Muscle of leg (tissue), 16 donors: ENCODE measurements at places on chromosomes 4 and X. TPM values are rescaled to one million over a fixed set of nuclear protein-coding genes. Genes with fewer than 3 reads are reported as not detected.

DNA sequence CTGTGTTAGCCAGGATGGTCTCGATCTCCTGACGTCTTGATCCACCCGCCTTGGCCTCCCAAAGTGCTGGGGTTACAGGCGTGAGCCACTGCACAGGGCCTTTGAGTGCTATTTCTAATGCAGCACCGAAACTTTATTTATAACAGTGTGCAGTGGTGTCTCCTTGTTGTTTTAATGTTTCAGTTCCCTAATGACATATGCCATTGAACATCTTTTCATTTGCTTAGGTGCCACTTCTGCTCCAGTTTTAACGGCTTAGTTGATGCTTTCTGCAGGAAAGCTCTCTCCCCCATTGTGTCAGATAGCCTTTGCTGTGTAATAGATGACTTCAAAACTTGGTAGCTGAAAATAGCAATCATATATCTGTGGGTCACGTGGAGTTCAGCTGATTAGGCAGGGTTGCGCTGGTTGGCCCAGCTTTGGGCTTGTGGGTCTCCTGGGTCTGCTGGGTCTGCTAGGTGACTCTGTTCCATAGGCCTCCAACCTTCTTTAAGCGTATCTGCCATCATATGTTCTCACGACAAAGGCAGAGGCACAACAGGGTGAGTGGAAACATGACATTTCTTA is 76.4 kb upstream of the SHISA3 start:
- no peak for DNase-seq
- no peaks in the 10 kb centered on the region for H3K4me1 ChIP-seq
- no peak overlapping the region for H3K4me3 ChIP-seq
- H3K27me3 ChIP-seq: no peaks in the 10 kb centered on the region
- no peaks in the 10 kb centered on the region for H3K36me3 ChIP-seq

DNA sequence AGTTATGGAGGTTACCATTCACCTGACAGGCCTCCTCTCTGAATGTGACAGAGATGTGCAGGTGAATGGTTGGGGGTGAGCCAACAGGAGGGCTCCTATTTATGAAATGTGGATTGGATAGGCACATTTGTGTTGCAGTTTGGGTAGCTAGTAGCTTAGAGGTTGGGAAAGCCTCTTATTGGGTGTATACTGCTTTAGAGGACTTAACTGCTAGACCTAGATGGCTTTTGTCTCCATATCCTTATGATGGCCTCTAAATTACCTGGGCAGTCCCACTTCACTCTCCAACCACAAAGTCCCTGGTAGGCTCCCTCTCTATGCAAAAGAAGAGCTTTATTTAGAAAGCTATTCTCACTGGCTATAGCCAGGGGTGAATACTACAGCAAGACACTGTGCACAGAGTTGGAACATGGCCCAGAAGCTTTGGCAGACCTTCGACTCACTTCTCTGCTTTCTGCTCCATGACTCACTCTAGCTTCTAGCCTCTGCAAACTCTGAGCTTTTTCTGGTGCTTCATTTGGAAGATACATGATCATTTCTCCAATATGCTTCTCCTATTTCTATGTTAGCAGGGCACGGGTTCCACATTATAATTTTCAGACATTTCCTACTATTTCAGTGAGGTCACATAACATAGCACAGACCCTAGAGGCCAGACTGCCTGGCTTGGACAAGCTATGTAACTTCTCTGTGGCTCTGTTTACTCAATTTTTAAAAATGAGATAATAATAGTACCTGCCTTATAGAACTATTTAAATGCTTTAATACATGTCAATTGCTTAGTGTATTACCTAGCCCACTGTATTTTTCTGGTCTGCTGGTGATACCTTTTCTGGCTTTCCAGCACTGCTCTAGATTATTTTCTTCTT is 6.0 kb upstream of the VGLL1 start:
- H3K27me3 ChIP-seq: peaks cover 10% of the 10 kb centered on the region
- peaks cover 3% of the 10 kb centered on the region for H3K4me1 ChIP-seq
- peak overlapping the region; percentile 70 for H3K27ac ChIP-seq
- peak; percentile 97 for DNase-seq
- no peak overlapping the region for H3K4me3 ChIP-seq

DNA sequence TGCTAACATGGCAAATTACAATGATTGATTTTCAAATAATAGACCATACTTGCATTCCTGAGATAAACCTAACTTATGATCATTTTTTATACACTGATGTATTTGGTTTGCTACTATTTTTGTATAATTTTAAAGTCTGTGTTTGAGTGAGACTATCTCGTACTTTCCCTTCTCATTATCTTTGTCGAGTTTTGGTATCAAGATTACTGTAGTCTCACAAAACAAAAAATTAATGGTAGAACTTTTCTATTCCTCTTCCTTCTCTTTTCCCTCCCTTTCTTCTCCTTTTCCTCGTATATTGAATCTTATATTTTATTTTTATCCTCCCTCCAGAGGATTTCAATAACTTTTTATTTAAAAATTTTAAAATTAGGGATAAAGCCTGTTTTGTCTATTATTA is 41.5 kb downstream of the RGS12 start:
- H3K4me3 ChIP-seq: no peak overlapping the region
- no peak overlapping the region for H3K27ac ChIP-seq
- H3K36me3 ChIP-seq: no peaks in the 10 kb centered on the region
- H3K4me1 ChIP-seq: peaks cover 12% of the 10 kb centered on the region
- H3K27me3 ChIP-seq: no peaks in the 10 kb centered on the region

DNA sequence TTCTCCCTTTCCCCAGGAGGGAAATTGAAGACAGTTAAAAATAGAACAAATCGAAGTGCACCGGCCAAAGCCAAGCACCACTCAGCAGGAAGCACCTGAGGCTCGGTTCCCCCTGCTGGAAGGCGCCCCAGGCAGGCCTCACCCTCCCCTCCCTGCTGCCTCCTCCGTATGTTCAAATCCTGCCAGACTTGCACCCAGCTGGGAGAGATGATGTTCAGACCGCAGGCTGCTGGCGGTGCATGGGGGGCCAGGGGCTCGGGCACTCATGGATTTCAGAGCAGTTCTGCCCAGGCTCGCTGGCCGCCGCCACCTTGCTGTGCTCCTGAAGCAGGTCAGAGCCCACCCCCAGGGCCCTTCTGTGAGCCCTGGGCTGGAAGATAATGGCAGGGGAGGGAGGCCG is 91.4 kb downstream of the DCTD start:
- H3K4me3 ChIP-seq: no peak overlapping the region
- H3K4me1 ChIP-seq: peaks cover 4% of the 10 kb centered on the region
- H3K36me3 ChIP-seq: no peaks in the 10 kb centered on the region
- no peak for DNase-seq
- no peak overlapping the region for H3K27ac ChIP-seq

- no peak for DNase-seq
- H3K4me1 ChIP-seq: no peaks in the 10 kb centered on the region
- no peak overlapping the region for H3K4me3 ChIP-seq
- H3K27ac ChIP-seq: no peak overlapping the region
Observed at GRCh38 chrX:18026166-18026565, 165.1 kb upstream of the RAI2 start.

The EVC2 gene
- total RNA-seq: 6.3 TPM

The PAGE5 gene
- total RNA-seq: not detected
